ENCODE measurements at places on chromosomes 4 and X.

DNA sequence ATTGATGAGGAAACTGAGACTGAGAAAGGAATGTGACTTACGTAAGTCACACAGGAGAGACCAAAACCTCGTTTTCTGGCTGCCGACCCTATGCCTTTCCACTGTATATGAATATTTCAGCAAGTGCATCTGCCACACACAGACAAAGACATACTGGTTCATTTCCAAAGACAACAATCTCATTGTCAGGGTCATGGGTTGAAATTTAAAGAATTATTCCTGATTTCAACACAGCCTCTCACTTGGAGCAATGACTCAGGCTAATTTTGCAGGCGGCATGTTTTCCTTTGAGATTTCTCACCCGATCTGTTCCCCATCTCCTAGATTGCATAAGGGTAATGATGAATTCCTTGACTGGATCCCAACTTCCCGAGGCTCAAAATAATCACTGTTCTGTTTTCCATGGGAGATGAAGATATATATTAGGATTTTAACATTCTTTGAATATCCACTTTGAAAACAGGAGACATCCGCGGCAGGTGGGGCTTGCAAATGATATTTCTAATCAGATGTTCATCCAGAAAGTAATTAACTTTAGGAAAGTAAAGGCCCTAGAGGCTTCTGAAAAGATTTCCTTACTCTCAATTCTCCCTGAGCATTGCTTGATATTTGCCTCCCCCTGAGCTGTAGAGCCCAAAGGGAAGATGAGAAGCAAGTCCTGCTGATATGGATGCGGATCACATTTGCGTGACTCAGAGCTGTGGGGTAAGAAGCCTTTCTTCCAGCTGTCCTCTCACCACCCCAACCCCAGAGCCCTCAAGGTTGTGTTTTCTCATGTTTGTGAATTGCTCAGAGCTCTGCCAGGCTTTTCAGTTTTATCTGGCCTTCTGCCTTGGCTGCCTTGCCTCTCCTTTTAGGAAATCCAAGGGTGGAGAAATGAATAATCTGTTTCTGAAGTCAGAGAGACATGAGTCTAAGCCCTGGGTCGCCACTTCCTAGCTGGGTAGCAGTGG, 361.1 kb upstream of the BOD1L1 start:
- no peak for DNase-seq

DNA sequence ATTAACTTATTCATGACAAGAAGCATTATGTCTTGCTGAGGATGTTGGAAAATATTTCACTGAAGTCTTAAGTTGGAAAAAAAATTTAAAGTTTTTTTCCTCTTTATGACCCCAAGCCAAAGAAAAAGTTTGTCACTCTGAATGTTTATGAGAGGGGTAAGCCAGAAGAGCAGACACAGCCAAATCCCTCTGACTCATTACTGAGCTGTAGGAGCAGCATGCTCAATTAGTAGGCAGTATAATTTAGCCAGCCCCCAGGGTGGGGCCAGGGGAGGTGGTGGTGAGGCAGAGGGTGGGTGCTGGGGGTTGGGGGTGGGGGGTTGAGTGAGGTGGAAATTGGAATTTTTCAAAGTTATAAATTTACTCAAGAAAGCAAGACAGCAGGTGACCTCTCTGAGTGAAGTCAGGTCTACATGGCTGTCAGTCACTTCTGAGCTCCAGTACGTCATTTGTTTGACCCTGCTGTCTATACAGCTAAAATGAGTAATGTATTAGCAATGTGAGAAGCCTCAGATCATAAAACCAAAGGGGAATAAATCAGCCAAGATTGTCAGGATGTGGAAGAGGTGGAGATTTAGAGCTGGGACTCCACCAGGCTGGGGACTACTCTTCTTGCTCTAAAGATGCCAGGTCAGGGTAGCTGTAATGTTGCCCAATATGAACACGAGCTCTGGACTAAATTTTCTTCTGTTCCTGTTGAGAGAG, 98.8 kb upstream of the NDP start:
- DNase-seq, result no peak

- DNase-seq, result no peak
These were observed 313.1 kb upstream of the IRS4 start for GRCh38 chrX:109049416-109049815.

- peak; percentile 70 for DNase-seq
These were observed 215.3 kb upstream of the TTC29 start for GRCh38 chr4:147160908-147161513.

- no peak for DNase-seq
These were observed 486.0 kb upstream of the CTSO start for GRCh38 chr4:156439576-156440200.

DNA sequence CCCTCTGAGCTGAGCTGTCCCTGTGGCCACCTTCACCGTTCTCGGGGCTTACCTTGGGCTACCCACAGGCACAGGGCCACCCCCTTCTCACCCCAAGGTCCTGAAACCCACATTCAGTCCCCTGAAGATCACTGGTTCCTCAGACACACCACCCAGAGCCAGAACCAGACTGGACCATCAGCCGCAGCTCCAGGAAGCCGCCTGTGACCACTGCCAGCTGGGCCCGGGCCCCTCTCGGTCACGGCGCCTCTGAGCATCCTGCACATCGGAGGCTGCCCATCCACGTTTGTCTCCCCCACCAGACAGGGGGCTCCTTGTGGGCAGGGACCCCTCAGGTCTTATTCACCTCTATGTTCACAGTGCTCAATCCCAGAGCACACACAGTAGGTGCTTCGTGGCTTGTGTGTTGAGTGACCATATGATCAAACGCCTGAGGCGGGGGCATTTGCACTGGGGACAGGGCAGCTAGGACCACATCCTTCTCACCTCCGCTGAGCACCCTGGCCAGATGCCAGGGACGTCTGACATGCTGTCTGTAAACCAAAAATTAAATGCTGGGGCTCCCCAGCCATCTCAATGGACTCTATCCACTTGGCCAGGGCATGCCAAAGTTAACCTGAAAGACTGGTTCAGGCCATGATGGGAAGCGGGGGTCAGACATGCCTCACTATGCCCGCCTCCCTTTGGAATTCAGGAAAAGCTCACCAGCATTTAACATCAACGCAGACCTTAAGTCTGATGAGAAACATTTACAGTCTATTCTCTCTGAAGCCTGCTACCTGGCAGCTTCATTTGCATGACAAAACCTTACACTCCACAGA, 109.4 kb upstream of the AFAP1 start:
- no peak for DNase-seq

- DNase-seq, result no peak
These were observed 279.6 kb upstream of the EDA2R start for GRCh38 chrX:66918511-66918910.

DNA sequence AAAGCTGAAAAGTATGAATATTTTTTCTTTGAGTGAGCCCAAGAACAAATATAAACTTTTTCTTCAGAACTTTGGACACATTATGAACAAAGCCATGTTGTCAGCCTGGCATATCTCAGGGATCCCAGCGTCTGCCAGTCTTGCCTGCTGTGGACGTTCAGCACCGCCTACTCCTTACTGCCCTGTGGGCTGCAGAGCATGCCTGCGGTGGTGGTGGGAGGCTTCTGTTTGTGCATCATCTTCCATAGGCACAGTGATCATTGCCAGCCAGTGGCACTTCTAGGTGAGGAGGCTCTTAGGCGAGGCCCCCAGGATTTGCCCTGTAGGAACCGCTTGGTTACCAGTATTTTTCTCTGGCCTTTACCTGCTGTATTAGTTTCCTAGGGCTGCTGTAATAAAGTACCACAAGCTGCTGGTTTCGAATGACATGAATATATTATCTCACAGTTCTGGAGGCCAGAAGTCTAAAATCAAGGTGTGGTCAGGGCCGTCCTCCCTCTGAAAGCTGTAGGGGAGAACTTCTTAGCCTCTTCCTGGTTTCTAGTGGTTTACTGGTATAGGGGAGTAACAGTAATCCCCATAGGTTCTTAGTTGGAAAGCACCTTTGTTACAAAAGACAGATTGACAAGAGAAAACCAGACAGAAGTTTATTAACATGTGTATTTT, 15.4 kb downstream of the ANXA3 start:
- DNase-seq, result no peak

DNA sequence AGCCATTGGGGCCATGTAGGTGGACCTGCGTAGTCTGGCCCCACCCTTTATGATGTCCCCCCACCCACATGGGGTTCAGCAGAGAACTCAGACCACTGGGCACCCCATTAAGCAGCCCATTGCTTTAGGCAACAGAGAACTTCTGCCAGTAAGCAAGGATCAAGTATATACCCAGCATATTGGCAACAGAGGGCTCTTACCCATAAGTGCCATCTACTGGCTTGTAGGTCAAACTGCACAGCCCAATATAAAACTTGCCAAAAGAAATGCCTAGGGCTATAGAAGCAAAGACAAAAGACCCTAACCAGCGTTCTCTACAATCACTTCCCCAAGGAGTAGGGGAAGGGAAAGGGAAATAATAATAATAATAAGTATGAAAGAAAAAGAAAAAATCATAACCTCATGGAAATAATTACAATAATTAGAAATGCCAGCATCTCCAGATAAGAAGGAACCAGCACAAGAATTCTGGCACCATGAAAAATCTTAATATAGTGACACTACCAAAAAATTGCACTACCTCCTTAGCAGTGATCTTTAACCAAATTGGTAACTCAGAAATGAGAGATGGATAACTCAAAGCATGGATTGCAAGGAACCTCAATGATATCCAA, 1090.7 kb downstream of the FAT4 start:
- DNase-seq, result no peak

- DNase-seq, result no peak
These were observed 25.3 kb downstream of the MECP2 start for GRCh38 chrX:154072192-154072591.

GRCh38 chr4:189001283-189001970, 862.2 kb downstream of the TRIML1 start:
- DNase-seq, result no peak

DNA sequence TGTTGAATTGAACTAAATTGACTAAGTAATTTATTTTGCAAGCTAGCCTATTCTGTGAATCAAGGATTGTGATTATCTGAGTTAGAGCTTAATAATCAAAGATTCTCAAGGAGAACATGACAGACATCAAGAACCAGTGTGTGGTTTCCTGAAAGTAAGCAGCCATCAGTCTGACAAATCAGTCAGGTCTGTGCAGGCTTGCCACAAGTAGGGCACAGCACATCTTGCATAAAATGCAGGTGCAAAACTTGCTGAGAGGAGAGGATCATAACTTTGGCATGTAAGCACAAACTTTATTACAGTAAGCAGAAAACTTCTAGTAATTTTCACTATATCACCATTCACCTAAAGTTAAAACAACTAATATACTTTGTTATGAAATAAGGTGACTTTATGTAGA, 22.5 kb downstream of the FAM241A start:
- DNase-seq, result no peak

- no peak for DNase-seq
These were observed 11.2 kb upstream of the UBA6 start for GRCh38 chr4:67712000-67712625.

DNA sequence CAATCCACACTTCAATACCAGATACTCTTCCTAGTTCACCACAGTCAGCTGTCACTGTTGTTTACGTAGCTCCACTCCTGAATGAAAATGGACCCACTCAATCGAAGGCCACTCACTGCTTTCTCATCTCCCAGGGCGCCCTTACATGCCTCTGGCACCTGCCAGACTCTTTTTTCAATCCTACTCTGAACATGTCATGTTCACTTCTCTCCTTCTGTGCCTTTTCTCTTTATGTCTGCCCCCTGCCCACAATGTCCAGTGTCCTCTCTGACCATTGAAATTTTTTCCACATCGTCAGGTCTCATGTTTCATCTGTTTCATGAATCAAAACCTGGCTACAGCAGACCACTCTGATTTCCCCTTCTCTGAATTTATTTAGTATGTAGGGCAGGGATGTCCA, 1.3 kb upstream of the MGAT4D start:
- DNase-seq, result no peak

- DNase-seq, result no peak
These were observed 43.9 kb upstream of the NEIL3 start for GRCh38 chr4:177265729-177266128.

GRCh38 chr4:42083816-42084215, 68.6 kb downstream of the BEND4 start:
- DNase-seq, result no peak

- DNase-seq, result no peak
These were observed 648.3 kb downstream of the SPRY1 start for GRCh38 chr4:124044867-124045266.

GRCh38 chr4:3201718-3202702, 46.9 kb upstream of the MSANTD1 start:
- DNase-seq, result peak; percentile 75

DNA sequence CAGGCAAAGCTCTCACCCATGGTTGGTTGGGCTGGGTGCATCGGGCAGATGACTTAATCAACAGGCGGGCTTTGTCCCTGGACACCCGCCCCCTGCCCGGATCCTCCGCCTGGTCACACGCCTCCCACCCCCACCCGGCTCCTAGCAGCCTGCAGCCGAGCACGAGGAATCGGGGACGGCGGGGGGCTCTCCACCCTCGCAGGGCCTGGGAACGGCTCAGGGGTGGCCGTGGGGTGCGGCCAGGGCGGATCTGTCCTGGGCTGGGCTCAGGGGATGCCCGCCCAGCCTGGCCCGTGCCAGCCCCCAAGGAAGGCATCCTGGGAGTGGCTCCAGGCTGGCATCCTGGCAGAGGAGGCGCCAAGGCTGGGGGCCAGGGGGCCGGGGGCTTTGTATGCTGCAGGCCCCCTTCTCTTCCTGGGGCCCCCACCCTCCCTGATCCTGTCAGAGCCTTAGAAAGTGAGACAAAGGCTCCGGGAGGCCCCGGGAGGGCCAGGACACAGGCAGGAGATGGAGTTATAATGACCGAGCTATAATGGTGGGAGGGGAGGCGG, 32.5 kb upstream of the FGFR3 start:
- no peak for DNase-seq

DNA sequence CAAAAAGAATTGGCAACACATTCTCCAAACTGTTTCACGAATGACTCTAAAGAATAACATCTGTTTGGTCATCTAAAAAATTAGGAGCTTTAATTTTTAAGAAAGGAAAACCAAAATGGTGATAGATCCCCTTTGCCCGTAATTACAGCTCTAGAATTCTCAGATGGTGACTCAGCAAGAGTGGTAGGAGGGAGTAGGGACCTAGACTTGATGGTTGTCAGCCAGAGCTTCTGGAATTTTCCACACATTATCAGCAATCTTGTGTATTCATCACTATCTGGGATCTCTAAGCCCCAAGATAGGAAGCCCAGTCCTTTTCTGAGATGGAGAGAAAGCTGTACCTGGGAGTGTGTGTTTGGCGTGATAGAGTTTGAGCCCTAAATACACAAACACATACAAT, 103.9 kb upstream of the RAB40AL start:
- no peak for DNase-seq

DNA sequence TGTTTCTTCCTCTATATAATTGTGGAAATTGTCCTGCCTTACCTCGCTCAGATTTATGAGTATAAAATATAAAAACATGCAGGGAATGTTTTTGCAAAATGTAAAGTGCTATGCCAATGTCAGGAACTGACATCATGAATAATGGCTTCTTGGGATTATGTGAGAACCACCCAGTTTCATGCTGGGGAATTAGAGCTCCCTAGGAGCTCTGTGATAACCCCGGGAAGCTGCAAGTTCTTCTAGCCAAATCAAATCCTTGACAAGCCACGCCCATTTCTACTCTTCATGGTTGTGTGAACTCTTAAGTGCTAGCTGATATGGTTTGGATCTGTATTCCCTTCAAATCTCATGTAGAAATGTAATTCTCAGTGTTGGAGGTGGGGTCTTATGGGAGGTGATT, 85.9 kb upstream of the PAK3 start:
- no peak for DNase-seq
